ENCODE measurements at places on chromosomes 4 and X.

DNA sequence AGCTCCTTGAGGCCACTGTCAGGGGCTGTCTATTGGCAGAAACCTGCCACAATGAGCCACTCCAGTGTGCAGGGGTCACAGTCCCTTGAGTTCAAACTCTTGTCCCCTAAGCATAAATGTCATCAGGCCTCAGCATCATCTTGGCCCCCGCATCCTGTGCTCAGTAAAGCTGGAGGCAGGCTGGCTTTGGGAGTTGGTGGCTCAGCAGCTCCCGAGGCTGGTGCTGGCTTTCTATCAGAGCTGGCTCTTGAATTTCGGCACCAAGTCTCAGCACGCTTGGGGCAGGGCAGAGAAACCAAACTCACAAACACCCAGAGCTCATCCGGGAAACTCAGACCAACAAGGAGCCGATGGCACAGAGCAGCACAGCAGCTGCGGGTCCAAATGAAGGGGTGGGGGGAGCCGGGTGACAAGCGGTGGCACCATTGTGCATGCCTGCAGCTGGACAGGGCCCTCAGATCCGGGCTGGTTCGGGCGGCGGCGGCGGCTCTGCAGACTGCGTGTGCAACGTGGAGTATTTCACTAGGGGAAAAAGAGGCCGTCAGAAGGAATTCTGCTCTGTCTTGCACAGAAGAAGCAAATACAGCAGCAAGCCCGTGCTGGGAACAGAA lies 75.5 kb downstream of the MTMR1 start:
- DNase-seq: no peak

GRCh38 chr4:159937595-159937994 lies 834.7 kb downstream of the RAPGEF2 start:
- DNase-seq: no peak

- DNase-seq: no peak
Measured at GRCh38 chr4:73742490-73743160, 2.3 kb downstream of the CXCL8 start.

- DNase-seq: no peak
Measured at GRCh38 chr4:149961876-149962597, 116.2 kb upstream of the DCLK2 start.

DNA sequence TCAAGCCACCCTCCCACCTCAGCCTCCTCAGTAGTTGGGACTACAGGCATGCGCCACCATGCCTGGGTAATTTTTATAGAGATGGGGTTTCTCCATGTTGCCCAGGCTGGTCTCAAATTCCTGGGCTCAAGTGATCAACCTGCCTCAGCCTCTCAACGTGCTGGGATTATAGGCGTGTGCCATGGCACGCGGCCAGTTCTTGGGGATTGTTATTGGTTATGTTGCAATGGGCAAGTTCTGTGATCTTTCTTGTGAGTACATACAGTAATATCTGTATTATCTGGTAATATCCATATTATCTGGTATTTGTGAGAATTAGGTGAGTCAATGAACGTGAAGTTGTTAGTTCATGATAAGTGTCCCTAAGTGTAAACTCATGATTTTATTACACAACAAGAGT lies 90.3 kb upstream of the TBL1X start:
- DNase-seq: no peak

GRCh38 chr4:179766938-179767337 lies 2324.7 kb upstream of the AGA start:
- no peak for DNase-seq

GRCh38 chr4:182831376-182831775 lies 85.8 kb downstream of the DCTD start:
- DNase-seq: no peak

- DNase-seq: no peak
Measured at GRCh38 chr4:86963697-86964096, 28.9 kb downstream of the AFF1 start.

DNA sequence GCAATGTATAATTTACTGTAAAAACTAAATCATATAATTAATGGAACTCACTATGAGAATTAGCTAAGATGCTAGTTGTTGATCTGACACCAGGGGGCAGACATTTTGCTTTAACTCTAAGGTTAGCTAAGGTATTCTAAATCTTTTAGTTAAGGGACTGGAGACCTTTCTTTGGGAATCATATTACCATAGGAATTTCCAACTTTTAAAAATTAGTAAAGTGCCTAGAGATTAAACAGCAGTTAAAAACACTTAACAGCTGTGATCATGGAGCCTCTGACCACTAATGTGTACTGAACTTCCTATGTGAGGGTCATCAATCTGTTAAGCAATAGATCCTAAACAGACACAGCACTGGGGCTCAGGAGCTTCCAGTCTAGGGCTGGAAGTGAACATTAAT lies 226.6 kb downstream of the NSUN7 start:
- no peak for DNase-seq

GRCh38 chrX:100643212-100643611 lies 787 bp upstream of the SRPX2 start:
- no peak for DNase-seq

DNA sequence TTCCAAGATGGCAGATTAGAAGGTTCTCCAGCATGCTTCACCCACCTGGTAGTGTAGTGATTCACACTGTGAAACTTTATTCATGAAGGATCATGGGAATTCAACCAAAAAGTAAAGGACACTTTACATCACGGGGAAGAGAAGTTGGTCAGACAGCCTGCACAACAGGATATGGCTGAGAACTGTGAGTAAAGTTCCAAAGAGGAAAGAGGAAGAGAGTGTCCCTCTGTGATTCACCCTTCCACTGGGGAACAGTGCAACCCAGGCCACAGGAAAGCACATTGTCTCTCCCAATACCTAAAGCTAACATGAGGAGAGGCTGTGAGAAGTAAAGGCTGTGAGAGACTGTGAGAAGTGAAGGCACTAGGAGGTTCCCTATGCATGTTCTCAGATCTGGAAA lies 137.2 kb downstream of the STPG2 start:
- DNase-seq: no peak

DNA sequence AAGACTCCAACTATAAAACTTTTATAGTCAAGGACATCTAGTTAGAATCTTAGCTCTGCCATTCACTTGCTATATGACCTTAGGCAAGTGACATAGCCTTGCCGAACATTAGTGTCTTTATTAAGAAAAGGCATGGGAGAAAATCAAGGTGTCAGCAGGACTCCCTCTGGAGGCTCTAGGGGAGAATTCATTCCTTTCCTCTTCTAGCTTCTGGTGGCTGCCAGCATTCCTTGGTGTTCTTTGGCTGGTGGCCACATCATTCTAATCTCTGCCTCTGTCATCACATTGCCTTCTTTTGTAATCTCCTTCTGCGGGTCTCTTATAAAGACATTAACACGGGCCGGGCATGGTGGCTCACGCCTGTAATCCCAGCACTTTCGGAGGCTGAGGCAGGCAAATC lies 99.8 kb downstream of the PPP1R2C start:
- no peak for DNase-seq

GRCh38 chr4:1413204-1413663 lies 7.0 kb upstream of the NKX1-1 start:
- DNase-seq: no peak

GRCh38 chr4:74516303-74516702 lies 71.4 kb downstream of the AREG start:
- DNase-seq: no peak

GRCh38 chr4:168633496-168633895 lies 136.6 kb downstream of the PALLD start:
- no peak for DNase-seq

DNA sequence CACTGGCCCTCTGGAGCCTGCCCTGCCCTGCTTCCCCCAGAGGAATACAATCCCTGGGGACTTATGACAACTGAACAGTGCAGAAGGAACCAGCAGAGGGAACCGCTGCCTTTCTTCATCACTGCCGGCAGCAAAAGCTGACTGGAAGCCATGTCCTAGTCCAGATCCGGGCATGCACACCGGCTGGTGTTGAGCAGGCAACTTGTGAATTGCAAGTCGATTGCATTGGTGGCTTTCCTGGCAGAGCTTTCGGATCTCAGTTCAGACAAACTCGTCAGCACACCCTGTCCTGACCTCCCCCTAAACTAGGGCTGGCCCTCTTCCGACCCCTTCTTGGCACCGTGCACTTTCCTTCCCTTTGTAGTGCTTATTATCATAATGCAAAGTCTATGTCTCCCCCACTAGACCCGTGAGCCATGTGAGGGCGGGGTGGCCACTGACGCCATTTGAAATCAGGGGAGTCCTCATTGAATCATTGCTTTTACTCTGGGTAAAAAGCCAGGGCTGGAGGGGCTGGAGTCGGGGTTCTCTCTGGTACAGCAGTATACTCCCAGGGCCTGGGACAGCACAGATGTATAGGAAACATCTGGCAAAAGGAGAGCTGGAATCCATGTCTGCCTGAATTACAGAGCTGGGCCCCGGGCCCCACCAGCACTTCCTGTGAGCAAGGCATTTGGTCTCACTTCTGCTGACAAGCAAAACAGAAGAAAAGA lies 1.8 kb downstream of the ARHGAP4 start:
- no peak for DNase-seq

- no peak for DNase-seq
Measured at GRCh38 chr4:157300701-157301100, 80.2 kb downstream of the GRIA2 start.

- no peak for DNase-seq
Measured at GRCh38 chr4:22677780-22678179, 15.0 kb upstream of the GBA3 start.

- no peak for DNase-seq
Measured at GRCh38 chr4:57369446-57369845, 259.3 kb upstream of the IGFBP7 start.

- DNase-seq: no peak
Measured at GRCh38 chr4:155638195-155638965, 28.3 kb upstream of the GUCY1A1 start.

DNA sequence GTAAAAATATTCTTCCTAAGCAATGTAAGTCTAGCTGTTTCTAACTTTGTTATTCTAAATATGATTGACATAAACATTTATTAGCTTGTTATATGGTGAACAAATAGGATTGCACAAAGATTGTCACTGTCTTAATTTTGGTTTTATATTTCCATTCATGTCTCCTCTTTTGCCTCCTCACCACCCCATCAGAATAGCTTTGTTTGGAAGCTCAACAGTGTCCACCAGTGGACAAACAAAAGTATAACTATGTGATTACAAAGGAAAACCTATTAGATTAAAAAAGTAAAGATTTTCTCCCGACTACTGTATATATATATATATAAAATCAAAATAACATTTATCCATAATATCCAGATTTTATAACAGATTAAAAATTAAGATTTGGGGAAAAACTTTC lies 468.2 kb downstream of the ZIC3 start:
- DNase-seq: no peak

GRCh38 chr4:83852085-83852451 lies 316.2 kb downstream of the GPAT3 start:
- no peak for DNase-seq

- DNase-seq: no peak
Measured at GRCh38 chr4:1812720-1813119, 19.6 kb downstream of the FGFR3 start.

DNA sequence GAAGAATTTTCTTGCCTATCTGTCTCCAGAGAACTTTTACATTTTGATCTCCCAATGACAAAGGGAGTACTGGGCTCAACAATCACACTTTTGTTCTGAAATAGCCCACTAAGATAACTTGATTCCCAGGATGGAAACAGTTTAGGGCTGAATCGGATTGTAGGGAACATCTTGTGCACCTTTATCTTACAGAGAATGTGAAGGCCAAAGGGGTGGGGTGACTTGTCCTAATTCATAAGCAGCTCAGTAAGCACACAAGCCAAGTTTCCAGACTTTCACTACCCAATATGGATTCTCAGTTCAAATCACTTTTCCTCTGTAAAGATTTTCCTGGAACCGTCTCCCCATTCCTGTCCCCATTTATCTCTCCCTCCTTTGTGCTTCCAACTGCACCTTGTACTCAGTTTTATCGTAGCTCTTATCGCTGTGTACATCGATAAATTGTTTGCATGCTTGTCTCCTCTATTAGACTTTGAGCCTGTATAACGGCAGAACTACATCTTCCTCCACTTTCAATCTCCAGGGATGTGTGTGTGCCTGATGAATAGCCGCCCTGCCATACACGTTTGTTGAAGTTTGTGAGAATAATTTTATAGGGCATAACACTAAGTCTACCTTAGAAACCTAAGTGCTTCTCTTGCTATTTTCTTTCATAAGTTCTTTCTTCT lies 77.4 kb downstream of the MBNL3 start:
- DNase-seq: no peak

DNA sequence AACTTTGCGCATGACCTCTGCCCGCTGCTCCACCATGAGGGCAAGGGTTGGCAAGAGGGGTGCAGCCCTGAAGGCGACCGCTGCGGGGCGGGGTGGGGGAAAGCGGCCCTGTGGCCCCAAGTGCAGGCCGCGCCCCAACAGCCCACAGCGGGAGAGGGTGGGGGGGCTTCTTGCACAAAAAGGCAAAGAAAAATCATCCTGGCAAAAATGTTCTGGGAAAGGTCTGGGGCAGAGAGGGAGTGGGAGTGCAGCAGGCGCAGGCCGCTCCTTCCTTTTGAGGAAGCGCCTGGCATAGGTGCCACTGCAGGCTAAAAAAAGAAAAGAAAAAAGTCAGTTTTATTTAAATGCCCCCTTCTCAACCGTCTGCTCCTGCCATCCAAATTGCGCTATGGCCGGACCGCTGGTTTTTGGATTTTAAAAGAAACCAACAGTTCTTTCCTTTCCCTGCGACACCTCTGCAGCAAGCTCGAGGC lies 1.4 kb downstream of the ARX start:
- no peak for DNase-seq

DNA sequence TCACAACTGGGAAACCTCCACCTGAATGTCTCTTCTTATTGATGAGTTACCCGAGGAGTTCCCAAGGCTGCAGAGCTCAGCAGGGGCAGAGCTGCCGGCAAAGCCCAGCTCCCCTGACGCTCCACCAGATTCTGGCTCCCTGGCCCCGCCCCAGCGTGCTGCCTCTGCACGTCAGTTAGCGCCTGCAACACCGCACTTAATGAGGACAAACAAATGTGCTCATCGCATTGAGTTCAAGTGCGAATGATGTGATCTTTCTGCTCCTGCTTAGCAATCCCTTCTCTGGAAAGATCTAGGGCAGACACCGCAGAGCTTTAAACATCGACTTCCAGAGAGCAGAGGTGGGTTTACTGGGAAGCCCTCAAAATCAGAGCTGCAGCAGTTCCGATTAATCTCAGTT lies 55.5 kb upstream of the FBXW7 start:
- DNase-seq: peak; percentile 17

DNA sequence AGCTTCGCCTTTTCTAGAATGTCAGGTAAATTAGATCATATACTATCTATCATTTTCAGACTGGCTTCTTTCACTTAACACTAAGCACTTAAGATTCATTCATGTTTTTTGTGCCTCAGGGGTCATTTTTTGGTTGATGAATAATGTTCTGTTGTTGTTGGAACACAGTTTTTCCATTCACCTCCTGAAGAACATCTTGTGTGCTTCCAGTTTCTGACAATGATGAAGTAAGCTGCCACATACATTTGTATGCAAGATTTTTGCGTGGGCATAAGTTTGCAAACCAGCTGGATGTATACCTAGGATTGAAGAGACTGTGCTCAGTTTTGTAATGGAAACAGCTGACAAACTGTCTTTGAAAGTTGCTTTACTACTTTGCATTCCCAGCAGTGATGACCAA lies 37.6 kb downstream of the MAGEA9 start:
- DNase-seq: no peak
